ENCODE measurements at places on chromosomes 7 and 10. TPM values are rescaled to one million over a fixed set of nuclear protein-coding genes. Genes with fewer than 3 reads are reported as not detected.

XRCC2 gene
- total RNA-seq, result 0.96 TPM

DNA sequence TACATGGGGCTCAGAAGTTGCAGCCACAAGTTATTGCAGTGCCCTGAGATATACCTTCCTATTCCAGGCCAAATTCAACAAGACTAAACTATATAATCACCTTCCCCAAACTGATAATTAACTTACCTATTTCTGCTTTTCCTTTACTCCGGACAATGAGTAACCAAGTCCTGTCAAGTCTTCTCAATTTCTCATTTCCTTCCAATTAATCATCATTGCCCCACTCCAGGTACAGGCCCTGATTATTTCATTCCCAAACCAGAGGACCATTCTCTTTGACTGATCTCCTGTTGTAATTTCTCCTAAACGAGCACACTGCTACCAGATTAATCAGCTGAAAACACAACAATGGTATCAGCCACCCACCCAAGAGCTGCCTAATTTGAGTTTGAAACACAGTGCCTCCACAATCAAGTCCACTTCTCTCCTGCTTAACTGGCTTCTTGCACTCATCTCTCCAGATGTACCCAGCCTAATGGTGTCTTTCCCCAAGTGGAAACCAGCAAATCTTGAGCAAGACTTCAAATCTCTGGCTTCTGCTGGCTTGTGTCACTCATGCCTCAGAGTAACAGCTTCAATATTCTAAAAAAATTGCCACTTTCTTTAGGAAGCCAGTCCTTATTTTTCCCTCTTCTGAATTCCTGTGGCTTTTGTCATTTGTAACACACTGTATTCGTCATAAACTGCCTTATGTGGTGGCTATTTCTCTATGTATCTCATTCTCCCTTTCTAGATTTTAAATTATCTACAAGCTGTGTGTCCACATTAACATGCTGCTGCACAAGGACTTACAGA is 89.1 kb downstream of the CDK6 start:
- no peak for DNase-seq

DNA sequence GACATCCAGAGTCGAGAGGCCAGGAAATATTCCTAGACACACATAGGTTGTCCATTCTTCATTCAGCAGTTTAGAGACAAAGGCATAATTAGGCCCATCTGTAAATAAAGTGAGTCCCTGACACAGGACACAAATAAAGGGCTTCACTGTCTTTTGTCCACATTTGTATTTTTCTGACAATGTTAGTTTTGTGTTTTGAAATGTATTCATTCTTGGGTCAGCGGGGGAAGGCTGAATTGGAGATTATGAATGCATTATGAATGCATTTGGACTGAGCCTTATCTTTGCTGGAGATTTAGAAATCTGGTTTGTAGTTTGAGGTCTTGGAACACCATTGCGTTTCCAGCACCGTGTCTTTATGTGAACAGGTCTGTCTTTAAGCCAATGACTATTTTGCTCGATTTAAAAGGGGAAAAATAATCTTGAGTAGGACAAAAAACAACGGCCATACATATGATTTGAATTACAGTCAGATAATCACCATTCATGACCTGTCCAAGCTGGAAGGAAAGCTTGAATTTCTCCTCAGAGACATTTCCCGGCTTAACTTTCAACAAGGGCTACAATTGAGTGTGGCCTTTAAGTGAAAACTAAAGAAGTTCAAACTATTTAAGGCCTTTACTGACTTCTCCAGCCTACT is 334.8 kb downstream of the WDR11 start:
- DNase-seq, result no peak

DNA sequence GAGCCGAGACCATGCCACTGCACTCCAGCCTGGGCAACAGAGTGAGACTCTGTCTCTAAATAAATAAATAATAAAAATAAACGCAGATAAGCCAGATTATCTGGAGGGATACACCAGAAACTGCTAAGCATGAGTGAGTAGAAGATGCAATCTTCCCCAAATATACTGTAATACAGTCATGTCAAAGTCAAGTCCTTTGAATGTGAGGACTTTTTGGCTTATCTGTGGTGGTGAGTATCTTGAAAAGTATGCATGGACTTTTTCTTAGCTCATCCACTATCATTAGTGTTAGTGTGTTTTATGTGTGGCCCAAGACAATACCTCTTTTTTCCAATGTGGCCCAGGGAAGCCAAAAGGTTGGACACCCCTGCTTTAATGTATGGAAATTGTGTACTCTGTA is 44.7 kb upstream of the PITRM1 start:
- no peak for DNase-seq

GRCh38 chr10:131778385-131778784 is 122.4 kb upstream of the PPP2R2D start:
- DNase-seq, result no peak

- DNase-seq, result no peak
Measured at GRCh38 chr10:69018613-69019012, 30.0 kb downstream of the KIFBP start.

DNA sequence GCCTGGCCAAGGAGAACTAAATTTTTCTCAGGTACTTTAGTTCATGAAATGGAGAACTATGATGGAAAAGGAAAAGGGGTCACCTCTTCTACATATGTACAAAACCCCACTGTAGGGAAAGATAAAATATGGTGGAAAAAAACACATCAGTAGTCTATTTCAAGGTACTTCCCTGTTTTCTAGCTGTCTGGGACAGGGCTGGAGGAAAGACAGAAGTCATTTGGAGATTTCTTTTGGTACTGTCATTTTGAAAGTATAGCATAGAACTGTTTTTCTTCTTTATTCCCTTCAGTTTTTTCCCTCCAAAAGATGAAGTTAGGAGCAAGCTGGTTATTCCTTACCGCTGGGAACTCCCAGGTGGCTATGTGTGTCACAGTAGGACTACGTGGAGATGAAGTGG is 196.1 kb downstream of the DOCK4 start:
- DNase-seq, result no peak
